ENCODE measurements at places on chromosomes 5 and 9.
A peak's percentile ranks its signal among the peaks of the same experiment; 100 is the strongest.

DNA sequence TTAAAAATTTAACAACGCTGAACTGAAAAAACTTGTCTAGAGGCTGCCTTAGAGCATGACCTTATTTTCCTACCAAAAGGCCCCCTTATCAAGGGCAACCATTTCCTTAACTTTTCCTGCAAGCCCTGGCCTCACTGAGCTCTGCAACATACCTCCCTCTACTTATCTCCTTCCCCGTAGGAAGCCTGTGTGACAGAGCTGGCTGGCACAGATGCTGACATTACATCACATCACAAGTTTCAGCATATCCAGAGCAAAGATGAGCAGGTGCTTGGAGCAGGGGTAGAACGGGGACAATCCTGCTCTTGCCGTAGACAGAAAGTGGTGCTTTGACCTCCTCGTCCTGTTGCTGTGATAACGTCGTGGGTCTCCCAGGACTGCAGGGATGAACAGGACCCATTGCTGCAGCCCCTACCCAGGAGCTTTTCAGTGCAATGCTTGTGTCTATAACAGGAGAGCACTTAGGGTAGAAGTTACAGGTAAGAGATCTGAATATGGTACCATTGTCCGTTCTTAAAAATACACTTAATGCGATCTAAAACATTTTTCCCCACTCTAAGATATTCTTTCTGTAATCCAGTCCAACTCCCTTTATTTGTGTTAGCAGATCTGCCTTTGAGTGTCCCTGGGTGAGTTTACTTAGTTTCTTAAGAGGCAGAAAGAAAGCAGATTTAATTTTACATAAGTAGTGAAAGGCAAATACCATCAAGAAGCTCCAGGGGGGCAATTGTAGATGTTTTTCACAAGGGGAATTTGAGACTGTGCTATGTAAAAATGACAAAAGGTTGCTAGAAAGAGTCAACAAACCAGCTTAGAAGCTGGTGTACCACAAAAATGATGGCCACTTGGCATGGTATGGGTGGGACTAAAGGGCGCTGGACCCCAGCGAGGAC is 101.9 kb upstream of the EFNA5 start:
- no peak for ATAC-seq

- peak; percentile 34 for ATAC-seq
These were observed 23.8 kb downstream of the NANS start for GRCh38 chr9:98080326-98080725.

DNA sequence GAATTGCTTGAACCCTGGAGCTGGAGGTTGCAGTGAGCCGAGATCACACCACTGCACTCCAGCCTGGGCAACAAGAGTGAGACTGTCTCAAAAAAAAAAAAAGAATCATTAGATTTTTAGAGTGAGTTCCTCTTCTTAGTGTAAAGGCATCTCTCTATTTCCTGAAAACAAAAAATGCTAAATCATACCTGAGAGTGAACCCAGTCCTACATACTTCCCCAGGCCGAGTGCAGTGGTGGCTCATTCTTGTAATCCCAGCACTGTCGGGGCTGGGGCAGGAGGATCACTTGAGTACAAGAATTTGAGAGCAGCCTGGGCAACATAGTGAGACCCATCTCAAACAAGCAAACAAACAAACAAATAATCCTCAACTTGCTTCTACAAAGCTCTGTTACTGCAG is 38.2 kb upstream of the LPAR1 start:
- no peak for ATAC-seq

DNA sequence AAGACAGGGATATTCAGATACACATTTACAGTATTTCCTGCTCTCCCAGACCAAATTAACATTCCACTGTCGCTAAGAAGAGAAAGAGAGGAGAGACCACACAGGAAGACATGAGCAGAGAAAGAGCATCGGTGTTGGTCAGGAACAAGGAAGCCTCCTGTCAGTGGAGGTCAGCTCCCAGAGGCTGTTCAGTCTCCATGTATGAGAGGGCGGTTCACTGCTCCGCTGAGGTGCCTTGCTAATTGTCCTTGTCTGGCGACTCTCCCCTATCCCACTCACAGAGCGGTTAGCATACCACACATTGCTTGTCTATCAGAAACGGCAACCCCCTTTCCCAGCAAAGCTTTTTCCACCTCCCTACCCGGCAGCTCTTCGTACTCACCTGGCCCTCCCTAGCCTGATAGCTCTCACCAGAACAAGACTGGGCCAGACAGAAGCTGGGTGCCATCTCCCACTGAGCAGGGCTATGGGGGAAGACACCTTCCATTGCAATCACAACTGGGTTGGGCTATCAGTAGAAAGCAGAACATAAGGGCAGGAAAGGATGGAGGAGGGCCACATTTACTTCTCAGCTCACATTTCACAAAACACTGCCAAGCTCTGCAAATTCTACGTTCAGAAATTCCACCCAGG is 58.6 kb upstream of the LMNB1 start:
- ATAC-seq, result peak; percentile 47

- ATAC-seq, result peak; percentile 51
These were observed 123.8 kb downstream of the FGF18 start for GRCh38 chr5:171543148-171543815.

DNA sequence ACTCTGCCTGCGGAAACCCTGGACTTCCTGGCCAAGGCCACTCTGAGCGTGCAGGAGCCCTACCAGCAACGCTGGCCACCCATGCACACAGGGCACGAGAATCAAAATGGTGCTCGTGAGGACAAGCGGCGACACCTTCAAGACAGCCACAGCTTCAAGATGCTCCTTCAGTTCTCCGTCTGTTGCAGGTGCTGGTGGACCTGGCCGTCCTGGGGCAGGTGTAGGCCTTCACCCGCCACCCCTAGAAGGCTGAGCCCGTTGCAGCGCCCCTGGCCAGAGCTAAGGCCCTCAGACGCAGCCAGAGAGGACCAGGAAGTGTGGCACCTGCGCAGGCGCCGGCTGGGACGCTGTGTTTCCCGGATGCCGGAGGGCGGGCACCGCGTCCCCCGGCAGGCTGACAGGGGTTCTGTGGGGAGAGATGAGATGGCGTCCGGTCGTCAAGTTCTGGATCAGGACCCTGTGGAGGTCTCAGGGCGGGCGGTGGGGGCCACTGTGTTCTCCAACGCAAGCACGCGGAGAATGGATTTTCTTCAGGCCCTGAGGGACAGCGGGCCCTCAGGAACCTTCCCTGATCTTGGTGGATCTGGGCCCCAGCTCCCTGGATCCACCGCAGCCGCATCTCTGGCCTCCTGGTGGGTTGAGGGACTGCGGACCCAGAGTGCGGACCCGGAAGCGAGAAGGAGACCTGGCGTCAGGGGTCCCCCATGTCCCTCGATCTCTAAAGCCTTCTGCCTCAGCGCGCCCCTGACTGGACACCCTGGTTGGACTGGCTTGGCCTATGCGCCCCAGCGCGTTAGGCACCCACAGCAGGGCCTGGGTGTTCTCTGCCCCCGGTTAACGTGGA is 1770.8 kb upstream of the CDH9 start:
- no peak for ATAC-seq

DNA sequence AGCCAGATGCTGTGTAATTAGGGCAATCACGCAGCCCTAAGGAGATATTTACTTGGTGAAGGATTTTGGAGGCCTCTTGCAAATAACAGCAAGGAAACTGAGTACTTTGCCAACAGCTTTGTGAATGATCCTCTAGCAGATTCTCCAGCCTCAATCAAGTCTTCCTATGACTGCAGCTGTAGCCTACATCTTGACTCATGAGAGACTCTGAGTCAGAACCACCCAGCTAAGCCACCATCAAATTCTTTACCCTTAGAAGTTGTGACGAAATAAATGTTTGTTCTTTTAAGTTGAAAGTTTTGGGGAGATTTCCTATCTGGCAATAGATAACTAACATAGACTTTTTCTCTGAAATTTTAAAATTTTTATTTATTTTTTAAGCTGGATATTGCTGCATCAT is 237.6 kb upstream of the CCNH start:
- no peak for ATAC-seq

DNA sequence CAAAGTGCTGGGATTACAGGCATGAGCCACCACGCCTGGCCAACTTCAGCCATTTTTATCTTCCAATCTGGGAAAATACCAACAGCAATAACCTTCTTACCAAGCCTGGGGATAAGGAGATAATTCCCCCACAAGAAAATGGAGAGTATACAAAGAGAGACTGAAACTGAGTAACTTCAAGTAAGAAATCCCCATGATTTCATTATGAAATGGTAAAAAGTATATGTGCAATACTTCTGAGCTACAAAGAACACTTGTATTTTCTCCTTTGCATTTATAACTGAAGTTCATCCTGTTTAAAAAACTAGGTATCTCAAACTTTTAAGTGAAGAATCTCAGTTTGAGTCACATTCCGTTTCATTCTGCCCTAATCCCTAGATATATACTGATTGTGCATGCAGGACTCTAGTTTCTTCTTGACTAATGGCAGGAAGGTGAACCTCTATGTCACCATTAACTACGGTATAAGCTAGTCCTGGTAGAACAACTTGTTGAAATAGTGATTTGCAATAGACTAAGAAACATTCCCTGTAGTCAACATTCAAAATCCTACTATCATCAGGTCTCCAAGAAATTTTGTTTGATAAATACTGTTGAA is 2071.4 kb downstream of the MAT2B start:
- no peak for ATAC-seq

DNA sequence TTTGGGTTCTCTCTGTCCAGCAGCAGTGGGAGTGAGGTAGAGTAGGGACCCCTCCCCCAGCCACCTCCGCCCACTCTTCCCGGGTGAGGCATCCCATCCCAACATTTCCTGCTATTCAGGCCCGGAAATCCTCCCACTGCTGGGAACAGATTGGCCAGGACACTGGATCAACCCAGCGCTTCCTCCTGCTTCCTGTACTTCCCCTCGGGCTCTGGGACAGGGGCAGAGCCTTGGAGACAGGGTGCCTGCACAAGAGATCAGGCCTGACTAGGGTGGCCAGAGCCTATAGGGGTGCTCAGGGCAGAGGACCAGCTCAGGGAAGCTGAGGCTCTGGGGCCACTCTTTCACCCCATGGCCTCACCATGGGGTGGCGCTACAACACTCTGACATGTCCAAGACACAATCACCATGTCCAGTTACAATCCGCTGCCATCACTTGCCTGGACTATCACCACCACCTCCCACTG is 14.5 kb downstream of the SH2D3C start:
- peak; percentile 75 for ATAC-seq

GRCh38 chr5:32551865-32552264 is 33.5 kb upstream of the SUB1 start:
- ATAC-seq, result no peak

- ATAC-seq, result peak; percentile 32
These were observed 14.1 kb downstream of the FGF1 start for GRCh38 chr5:142671801-142672200.

- no peak for ATAC-seq
These were observed 52.6 kb downstream of the SRFBP1 start for GRCh38 chr5:122014236-122014935.

DNA sequence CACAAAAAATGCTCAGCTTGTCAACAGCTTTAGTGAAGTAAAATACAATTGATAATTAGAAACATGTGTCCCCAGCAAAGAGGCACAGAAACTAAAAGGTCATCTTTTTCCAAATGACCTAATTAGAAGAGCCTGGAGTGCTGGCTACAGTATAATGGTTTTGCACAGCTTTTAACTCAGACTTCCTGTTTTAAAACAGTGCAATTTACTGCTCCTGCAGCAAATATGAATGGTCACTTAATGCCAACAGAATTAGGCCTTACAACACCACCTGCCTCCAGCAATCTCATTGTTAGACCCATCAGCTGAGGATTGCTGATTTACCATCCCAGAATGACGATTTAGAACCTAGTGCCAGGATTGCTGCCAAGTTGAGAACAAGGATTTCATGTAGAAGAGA is 239.3 kb downstream of the CETN3 start:
- ATAC-seq, result peak; percentile 82

GRCh38 chr5:9324348-9325077 is 221.4 kb downstream of the SEMA5A start:
- ATAC-seq, result no peak

- ATAC-seq, result peak; percentile 11
These were observed 51.7 kb downstream of the RXRA start for GRCh38 chr9:134377976-134378375.

DNA sequence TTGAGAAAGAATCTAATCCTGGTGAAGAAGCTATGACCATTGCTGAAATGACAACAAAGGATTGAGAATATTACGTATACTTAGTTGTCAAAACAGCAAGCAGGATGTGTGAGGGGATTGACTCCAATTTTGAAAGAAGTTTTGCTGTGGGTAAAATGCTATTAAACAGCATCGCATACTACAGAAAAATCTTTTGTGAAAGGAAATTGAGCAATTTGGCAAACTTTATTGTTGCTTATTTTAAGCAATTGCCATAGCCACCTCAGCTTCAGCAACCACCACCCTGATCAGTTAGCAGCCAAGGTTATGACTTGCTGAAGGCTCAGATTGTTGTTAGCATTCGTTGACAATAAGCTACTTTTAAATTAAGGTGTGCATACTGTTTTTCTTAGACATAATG is 22.5 kb upstream of the ARL14EPL start:
- ATAC-seq, result no peak

- ATAC-seq, result no peak
These were observed 65.0 kb upstream of the GGTA1 start for GRCh38 chr9:121564504-121565260.

- ATAC-seq, result peak; percentile 72
These were observed 607 bp downstream of the FAXDC2 start for GRCh38 chr5:154849791-154850201.

GRCh38 chr5:165714598-165714997 is 2209.2 kb downstream of the MAT2B start:
- ATAC-seq, result no peak

- peak; percentile 95 for ATAC-seq
These were observed 18.8 kb downstream of the SMIM32 start for GRCh38 chr5:136174021-136174659.

GRCh38 chr5:144774197-144774596 is 603.5 kb downstream of the KCTD16 start:
- ATAC-seq, result no peak

DNA sequence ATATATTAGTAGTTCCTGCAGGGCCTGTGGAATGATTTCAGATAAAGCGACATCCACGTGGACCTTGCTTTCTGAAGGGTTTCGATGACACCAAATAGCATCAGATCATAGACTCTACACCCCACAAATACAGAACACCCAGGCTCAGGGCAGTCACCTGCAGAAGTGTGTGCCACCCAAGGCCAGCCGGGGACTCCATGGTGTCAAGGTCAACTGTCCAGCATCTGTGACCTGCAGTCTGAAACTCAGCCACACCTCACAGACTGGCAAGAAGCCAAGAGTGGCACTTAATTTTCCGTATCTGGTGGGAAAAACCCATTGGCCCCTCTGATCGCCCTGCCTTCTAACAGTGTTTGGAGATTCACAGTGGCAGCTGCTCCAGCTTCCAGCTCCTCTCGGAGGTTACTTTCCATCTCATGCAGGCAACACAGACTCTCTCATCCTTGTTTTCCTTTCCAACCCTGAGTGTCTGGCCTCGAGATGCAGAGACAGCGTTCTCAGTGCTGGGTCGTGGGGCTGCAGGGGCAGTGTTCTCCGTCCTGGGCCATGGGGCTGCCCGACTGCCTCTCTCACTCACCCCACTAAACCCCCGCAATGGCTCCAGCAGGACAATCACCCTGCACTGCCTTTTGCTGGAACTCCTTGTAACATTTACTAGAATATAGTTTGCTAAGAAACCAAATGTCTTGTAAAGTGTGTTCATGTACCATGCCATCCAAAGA is 221.9 kb downstream of the IRX2 start:
- no peak for ATAC-seq

All from SK-N-SH treated with all-trans-retinoic acid at 6 μM for 48 hours (cell line).